ENCODE measurements at places on chromosomes 1 and 21.

DNA sequence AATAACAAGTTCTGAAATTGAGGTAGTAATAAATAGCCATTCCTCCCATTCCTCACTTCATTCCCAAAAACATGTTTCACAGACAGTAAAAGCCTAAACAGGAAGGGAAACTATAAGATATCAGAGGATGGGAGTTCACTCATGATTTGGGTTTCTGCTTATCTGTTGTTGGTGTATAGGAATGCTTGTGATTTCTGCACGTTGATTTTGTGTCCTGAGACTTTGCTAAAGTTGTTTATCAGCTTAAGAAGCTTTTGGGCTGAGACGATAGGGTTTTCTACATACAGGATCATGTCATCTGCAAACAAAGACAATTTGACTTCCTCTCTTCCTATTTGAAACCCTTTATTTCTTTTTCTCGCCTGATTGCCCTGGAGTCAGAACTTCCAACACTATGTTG, 26.0 kb upstream of the POFUT2 start:
- DNase-seq, result no peak

GRCh38 chr1:157080714-157081113, 18.9 kb downstream of the ETV3L start:
- no peak for DNase-seq

- DNase-seq, result no peak
These were observed 644.0 kb downstream of the PTPRC start for GRCh38 chr1:199282751-199283305.

DNA sequence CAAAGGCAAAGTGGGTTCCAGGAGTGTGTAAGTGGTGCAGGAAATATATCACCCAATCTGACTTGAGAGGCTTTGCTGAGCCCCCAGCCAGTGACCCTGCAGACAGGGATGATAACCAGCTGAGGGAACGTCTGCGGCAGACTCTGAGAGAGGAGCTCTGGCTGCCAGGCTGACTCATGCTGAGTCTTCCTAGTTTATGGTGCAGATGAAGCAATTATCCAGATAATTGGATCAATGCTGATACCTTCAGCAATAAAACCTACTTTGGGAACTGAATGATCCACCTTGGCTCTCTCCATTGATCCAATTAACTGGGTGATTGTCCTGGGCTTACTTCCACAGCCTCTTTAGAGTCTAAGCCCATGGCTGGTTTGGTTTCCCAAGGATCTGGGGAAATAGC, 7.3 kb downstream of the C8B start:
- DNase-seq, result no peak

DNA sequence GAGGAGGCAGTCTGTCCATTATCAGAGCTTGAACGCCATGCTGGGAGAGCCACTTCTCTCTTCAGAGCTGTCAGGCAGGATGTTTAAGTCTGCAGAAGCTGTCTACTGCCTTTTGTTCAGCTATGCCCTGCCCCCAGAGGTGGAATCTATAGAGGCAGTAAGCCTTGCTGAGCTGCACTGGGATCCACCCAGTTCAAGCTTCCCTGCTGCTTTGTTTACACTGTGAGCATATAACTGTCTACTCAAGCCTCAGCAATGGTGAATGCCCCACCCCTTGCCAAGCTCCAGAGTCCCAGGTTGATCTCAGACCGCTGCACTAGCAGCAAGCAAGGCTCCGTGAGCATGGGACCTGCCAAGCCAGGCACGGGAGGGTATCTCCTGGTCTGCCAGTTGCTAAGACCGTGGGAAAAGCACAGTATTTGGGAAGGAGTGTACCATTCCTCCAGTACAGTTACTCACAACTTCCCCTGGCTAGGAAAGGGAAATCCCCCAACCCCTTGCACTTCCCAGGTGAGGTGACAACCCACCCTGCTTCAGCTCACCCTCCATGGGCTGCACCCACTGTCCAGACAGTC, 32.5 kb downstream of the RGS13 start:
- DNase-seq, result no peak

DNA sequence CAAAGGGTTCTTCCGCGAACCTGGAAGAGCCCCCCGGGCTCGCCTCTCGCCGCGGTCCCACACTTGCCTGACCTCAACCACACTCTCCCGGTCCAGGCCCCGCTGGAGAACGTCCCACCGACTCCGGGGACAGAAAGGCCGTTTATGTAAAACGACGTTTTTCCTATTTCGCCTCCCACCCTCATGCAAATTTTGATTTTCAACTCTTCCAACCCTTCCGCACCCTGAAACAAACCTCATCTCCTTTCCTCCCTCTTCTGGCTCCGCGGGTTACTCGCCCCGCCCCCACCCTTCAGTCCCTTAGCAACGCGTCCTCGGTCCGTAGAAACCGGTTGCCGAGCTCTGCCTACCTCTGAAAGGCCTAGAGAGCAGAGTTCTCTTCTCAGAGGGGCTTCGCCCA, at the start of gene C1orf141:
C1orf141 (minus strand) TSS at position 276 of the 400 bp plus-strand sequence. CDS start 7,730 bp downstream, outside the sequence.
- no peak for DNase-seq

DNA sequence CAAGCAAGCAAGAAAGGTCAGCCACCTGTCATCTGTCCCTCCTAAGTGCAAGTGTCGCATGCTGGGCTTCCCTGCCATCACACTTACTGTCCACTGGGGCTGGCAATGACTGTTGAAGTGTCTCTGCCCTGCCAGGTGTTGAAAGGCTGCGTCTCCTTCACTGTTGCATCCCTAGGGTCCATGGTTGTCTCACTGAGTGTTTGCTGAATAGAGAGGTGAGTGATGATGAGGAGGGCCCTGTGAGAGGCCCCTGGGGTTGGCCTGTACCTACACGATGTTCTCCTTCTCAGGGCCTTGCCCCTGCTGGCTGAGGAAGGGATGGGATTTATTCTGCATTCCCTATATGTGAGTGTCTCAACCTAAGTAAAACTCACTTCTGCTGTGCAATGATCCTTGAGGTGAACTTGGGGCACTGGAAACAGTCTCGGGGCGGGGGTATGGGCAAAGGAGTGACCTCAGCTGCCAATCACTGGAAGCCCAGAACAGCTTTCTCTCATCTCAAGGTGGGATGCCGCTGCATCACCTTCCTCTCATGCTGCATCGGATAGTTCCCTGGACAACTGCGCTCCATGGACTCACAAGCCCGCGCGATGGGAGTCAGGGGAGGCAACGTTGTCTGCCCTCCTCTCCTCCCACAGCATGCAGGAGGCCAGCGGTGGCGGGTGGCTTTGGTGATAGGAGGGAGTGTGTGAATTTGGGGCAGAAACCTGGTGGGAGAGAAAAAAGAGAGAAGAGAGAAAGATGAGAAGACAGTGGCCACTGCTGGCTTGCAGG, 35.8 kb upstream of the SOX13 start:
- no peak for DNase-seq

DNA sequence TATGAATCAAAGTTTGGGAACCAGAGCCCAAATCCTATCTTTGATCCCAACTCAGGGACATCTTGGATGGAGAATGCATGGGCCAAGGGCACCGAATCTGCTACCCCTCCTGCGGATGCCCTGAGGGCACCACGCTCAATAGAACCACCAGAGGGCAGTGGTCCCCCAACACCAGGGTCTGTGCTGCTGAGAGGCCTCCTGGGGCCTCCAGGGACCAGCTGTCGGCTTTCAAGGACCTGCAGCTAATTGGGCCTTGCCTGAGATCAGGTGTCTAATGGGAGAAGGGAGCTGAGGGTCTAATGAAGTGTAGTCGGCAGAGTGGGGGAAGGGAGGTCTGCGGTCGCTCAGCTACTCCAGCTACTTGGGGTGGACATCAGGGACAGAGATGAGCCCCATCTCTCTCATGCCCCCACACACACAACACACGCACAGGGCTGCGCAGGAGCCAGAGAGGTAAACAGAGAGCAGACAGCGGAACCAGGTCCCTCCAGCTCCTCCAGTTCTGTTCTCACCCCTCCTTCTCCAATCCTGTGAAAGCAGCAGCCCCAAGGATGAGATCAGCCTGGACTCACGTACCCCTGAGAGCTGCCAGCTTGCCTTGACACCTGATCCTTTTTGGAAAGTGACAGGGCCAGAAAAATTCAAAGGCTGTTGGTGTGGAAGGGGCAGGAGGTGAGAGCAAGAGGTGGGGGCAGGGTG, 34.9 kb upstream of the PPP1R15B start:
- DNase-seq, result peak; percentile 85

DNA sequence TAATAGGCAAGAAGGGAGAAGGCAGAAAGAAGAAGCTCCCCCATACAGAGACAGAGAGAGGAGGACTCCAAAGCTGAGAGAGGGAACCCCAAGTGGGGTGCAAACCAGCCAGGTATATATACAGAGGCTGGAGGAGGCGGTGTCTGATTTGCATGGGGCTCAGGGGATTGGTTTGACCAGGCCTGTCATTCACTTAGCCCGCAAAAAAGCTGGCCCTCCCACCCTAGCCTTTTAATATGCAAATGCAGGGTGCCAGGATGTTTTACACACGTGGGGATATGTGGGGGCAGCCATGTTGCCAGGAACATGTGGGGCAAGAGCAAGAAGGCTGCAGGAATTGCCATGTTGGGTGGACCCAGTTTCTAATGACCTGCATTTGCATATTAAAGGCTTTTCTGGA, 37.0 kb upstream of the TENT5B start:
- DNase-seq, result no peak

DNA sequence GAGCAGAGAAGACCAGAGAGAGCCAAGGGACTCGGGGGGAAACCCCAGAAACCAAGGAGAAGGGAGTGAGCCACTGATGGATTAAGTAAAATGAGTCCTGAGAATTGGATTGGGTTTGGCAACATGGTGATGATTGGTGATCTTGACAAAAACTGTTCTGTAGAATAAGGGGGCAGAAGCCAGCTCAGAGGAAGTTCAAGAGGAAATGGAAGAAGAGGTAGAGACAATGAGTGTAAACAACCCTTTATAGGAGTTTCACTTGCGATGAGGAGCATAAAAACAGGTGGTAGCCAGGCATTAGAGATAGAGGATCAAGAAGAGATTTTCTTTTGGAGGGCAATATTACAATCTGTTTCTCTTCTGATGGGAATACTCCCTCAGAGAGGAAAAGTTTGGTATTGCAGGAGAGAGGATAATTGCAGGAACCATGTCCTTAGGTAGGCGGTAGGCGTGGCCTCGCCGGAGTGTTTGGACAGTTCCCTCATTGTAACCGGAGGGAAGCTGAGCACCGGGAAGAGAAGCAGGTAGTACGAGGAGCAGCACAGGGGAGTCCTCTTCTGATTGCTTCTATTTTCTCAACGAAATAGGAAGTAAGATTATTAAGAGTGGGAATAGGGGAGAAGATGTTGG, 68.4 kb upstream of the TENT5C start:
- DNase-seq, result peak; percentile 73

- no peak for DNase-seq
These were observed 181.7 kb downstream of the ROR1 start for GRCh38 chr1:63955370-63956145.

DNA sequence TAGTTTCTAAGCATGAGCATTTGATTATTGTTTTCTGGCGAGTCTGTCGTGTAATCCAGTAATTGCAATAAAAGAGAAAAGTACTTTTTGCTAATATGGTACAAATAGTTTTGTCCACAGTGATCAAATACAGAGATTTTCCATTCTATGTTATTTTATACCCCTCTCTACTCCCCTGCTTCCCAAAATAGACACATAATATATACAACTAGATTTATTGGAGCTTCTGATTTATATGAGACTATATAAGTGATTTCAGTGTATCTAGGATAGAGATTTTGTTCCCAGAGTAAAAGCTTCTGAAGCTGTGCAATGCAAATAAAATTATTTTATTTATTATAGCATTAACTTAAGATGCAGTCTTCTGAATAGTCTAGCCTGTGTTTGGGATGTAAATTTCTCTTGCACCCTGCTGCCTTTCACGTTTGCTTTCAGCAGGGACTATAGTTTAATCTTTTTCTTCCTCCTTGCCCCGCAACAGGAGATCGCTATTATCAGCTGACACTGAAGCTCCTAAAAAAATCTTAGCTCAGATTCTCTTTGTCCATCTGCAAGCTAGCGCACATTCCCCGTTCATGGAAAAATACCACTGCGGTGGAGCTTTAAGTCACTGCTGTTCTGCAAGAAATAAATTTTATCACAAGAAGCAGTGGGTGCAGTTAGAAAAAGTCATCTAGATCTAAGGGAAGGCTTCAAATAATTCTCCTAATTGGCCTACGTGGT, 273.3 kb downstream of the DISC1 start:
- no peak for DNase-seq

GRCh38 chr1:112698366-112699310, 8.3 kb downstream of the RHOC start:
- DNase-seq, result peak; percentile 65

GRCh38 chr1:232509570-232509969, 120.4 kb downstream of the SIPA1L2 start:
- DNase-seq, result no peak

DNA sequence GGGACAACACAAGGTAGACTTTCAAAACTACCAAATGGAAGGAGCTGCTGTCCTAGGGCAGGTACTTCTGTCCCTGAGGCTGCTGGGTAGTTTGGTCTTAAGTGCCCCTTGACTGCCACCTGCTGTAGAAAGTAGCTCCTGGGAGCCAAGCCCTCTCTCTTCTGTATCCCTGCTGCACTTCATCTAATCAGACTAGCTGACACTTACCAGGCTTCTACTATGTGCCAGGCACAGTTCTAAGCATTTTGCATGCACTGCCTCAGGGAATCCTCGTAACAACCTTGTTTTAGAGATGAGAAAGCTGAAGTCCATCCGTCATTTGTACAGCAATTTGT, 15.9 kb upstream of the SRSF4 start:
- peak; percentile 27 for DNase-seq

DNA sequence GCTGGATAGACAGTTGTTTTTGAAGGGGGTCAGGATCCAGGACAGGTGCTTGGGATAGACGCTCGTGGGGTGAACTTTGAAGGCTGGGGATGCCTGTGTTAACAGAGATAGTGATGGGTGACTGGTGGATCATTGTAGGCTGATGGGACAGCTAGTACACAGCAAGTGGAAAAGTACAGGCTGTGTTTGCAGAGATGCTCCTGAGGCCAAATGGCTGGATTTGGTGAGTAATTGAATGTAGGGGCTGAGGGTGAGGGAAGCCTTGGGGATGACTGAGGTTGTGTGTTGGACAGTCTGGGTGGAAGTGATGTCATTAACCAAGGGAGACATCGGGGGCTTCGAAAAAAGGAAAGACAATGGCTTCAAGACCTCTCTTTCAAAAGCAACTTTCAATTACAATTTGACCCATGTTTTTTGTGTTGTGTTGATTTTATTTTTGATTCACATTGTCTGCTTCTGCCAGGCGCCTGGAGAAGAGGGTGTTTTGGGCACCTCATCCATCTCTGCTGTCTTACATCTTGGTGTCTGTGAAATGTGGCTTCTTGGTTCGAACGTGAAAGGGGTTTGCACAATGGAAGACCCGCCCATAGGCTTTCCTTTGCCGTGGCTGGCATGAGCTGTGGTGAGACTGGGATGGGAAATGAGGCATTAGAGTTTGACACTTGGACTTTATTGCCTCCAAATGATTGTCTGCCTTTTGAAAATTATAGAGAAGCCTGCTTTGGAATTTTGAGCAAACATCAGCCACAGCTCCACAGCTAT, 147.5 kb downstream of the FOXD2 start:
- DNase-seq, result no peak

GRCh38 chr1:15088281-15088971, 65.1 kb upstream of the TMEM51 start:
- no peak for DNase-seq

DNA sequence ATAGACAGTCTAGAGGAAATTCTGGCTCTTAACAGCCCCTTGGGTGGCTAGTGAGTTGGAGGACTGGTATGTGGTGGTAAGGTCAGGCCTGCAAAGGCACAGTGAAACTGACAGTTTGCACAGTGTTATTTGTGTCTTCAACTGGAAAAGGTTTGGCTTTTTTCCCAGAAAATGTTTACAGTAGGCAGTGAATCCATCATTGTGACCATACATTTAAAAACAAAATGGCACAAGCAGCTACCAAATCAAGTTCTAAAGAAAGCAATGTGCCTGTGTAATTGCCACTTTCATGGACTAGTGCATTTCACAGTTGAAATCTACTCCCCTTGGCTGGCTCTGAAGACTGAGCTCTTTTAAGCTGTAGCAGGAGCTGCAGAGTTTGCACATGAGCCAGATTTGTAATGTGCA, 24.8 kb downstream of the ATPAF1 start:
- no peak for DNase-seq

All from body of pancreas (tissue), 4 donors.